Cortex of kidney (tissue), 1 donor: ENCODE measurements at places on chromosomes 3 and 15.

- no peak for DNase-seq
Observed at GRCh38 chr3:45807133-45807532, 10.8 kb upstream of the SLC6A20 start.

GRCh38 chr3:73405000-73405399 is 219.7 kb downstream of the PDZRN3 start:
- no peak for DNase-seq

- no peak for DNase-seq
Observed at GRCh38 chr3:124691599-124691998, 38.7 kb upstream of the UMPS start.

GRCh38 chr3:63355809-63356208 is 77.7 kb downstream of the SYNPR start:
- DNase-seq: no peak

- DNase-seq: no peak
Observed at GRCh38 chr3:174247687-174248152, 611.4 kb upstream of the NAALADL2 start.

DNA sequence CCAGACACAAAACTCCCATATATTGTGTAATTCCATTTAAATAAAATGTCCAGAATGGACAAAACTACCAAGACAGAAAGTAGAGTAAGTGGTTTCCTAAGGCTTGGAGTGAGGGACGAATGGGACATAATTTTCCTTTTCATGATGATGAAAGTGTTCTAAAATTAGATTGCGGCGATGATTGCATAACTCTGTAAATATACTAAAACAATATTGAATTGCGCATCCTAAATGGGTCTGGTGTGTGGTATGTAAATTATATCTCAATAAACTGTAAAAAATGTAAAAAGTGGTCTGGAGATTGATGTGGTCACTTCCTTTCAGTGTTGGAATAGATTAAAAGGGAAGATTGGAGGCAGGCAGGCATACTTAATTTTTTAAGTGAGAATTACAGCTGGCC is 105.9 kb upstream of the KCNAB1 start:
- DNase-seq: no peak

DNA sequence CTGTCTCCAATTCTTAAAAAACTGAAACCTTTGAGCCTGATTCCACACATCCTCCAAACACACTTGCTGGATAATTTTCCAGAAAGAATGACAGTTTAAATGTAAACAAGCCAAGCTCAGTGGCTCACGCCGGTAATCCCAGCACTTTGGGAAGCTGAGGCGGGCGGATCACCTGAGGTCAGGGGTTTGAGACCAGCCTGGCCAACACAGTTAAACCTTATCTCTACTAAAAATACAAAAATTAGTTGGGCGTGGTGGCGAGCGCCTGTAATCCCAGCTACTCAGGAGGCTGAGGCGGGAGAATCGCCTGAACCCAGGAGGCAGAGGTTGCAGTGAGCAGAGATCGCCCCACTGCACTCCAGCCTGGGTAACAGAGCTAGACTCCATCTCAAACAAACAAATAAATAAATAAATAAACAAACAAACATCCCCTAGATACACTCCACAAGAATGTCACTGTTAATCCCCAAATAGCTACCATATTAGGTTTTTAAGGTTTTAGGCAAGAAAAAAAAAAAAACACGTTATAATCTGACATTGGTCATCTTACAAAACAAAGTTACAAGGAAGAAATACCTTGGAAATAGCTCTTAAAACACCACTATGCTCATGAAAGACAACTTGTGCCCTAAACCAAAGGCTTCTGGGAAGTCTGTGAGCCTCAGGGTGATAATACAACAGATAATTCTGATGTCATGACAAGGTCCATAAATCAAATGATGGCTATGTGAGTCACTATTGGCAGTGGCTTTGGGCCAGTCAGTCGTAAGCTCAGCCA is 13.2 kb downstream of the TNIK start:
- no peak for DNase-seq

GRCh38 chr3:53195602-53196574 is 34.9 kb downstream of the PRKCD start:
- no peak for DNase-seq

- DNase-seq: no peak
Observed at GRCh38 chr15:75662823-75663519, 15.3 kb downstream of the SNX33 start.

GRCh38 chr3:87247430-87247773 is 20.3 kb downstream of the CHMP2B start:
- DNase-seq: no peak

GRCh38 chr3:172229462-172229861 is 190.1 kb downstream of the FNDC3B start:
- DNase-seq: no peak

DNA sequence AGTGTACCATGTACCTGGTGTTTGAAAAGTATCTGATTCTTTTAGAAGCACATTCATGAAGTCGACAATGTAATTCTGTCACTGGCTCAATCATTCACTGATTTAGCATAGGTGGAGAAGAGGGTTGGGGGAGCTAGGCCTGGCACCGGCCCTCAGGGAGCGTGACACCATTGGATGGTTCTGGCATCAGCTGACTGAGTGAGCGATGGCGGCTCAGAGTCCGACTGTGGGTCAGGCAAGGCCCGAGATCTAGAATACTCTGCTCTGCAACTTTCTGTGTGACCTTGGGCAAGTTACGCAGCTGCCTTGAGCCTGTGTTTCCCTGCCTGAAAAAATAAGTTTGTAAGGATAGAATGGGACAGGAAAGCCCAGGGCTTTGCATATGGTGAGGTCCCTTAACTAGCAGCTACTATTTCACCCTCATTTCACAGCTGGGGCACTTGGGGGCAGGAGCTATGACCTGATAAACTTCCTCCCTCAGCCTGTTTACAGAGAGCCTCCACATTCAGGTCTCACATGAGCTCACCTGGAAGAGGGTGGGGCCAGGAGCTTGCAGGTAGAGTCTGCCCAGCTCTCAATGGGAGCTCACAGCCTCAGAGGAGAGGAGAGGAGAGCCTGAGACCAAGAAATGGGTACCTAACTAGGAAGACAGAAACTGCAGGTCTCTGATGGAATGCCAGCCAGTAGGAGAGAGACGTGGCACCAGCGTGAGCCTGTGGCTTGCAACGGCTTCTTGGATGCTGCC is 153.7 kb upstream of the TLE3 start:
- DNase-seq: no peak

DNA sequence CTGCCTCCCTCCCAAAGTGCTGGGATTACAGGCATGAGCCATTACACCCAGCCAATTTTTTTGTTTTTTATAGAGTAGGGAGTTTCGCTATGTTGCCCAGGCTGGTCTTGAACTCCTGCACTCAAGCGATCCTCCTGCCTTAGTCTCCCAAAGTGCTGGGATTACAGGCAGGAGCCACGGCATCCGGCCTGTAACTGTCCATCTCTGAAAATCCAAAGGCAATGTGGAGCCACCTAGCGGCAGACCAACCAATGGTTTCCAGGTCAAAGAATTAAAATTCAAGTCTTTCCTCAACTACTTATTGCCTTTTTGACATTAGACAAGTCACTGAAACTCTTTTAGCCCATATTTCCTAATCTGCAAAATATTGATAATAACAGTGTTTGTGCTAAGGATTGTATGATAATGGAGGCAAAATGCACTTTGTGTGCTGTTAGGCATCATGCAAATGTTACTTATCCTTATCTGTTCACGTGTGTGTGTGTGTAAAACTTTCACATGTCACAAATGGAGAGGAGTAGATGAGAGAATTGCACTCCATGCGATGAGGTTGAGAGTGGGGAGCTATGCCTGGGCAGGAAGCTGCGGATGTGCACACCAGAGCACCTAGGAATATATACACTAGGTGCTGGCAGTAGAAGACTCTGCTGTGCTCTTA is 48.7 kb downstream of the COL8A1 start:
- DNase-seq: no peak

GRCh38 chr15:80019168-80019745 is 40.2 kb upstream of the ZFAND6 start:
- DNase-seq: no peak

DNA sequence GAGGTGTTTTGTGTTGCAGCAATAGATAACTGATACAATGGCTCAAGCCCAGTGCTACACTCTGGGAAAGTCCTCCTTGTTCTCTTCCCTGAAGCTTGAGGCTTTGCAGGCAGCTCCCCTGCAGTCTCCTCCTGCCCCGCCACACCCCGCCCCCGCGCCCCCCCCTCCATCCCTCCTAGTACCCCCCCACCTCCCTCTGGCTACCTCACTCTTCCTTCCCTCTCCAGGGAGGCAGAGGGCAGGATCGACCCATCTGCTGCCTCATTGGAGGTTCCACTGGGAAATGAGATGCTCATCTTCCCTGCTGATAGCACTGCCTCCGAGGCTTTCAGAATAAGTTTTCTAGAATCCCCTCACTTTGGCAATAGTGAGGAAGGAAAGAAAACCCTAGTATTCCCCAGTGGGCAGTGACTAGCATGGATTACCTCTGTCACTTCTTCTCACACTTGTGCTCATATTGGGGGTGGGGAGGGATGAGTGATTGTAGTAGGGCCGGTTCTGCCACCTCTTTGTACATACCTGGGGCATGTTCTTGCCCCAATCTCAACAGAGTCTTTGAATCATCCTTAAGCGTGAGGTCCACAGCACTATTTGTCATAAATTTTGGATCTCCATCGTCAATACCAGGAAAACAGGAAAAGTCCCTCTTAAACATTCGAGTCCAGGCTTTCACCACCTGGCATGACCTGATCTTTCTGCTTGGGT is 16.3 kb upstream of the RAB7A start:
- no peak for DNase-seq
